ENCODE measurements at places on chromosomes 13 and 19. TPM values are rescaled to one million over a fixed set of nuclear protein-coding genes. Genes with fewer than 3 reads are reported as not detected.

DNA sequence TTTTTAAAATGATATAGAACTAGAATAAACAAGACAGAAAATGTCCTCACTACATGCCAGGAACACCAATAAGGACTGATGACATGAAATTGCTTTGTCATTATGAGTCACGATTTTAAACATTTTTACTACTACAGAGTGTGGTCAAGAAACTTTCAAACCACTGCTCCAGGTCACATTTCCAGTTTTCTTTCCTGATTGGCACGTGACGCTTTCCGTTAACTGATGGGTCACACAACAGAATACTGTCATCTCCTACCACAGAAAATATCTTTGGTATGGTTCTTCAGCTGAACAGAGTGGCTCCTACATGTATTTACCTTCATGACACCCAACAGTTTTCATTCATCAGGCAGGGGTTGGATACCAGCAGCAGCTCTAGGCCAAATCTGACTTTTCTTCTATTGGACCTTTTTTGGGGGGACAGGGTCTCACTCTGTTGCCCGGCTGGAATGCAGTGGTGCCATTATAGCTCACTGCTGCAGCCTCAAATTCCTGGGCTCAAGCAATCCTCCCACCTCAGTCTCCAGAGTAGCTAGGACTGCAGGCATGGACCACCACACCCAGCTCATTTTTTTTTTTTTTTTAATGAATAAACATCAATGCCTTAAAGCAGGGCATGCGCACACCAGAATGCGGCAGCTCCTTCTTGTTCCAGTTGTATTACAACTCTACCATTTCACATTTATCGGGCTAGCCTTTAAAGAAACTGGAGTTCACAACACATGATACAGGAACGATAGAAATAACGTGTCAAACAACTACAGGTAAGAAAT is 147.4 kb downstream of the RNF17 start:
- DNase-seq, result no peak

DNA sequence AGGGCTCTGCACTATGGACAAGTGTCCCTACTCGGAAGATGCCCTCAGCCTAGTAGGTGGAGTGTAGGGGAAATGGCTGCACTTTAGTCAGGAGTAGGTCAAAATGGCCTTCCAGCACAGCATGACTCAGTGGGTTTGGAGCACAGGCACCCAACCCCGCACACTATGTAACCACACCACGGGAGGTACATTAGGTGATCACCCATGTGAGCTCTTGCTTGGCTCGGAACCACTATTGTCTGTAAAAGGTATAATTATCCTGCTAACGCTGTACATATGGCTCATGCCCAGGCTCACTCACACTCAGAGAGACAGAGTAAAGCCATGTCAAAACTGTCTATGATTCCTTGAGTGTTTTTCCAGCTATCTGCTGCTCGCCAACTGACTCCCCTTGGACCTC is 156.9 kb upstream of the DACH1 start:
- no peak for DNase-seq

GRCh38 chr13:113205428-113205931 is 3.0 kb downstream of the PCID2 start:
- no peak for DNase-seq

- no peak for DNase-seq
These were observed 15.3 kb downstream of the DYRK1B start for GRCh38 chr19:39818626-39819097.

- peak; percentile 46 for DNase-seq
These were observed 16.2 kb downstream of the RB1 start for GRCh38 chr13:48319531-48320398.

GRCh38 chr13:77653301-77653700 is 44.2 kb upstream of the SLAIN1 start:
- DNase-seq, result no peak

DNA sequence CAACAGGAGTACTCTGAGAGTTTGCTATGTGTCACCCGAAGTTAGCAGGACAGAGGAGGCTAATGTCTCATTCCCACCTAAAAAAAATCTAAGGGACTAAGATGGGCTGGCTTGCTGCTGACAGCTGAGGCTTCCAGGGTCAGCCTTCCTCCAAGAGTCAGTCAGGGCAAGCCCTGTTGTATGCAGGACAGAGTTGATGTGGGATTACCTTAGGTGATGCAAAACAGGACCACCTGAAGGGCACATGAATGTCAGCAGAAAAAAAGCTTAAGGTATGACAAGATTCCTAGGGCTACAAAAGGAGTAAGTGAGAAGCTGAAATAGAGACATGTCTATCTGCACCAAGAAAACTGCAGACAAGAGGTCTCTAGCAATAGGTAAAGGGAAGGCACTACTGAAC is 151.5 kb downstream of the NHLRC3 start:
- DNase-seq, result no peak

- no peak for DNase-seq
These were observed 2.7 kb downstream of the CYP4F3 start for GRCh38 chr19:15643387-15643786.

- DNase-seq, result no peak
These were observed 48.2 kb downstream of the PTPRS start for GRCh38 chr19:5292453-5292821.

- DNase-seq, result peak; percentile 70
These were observed 2.5 kb upstream of the GRWD1 start for GRCh38 chr19:48443256-48443655.

DNA sequence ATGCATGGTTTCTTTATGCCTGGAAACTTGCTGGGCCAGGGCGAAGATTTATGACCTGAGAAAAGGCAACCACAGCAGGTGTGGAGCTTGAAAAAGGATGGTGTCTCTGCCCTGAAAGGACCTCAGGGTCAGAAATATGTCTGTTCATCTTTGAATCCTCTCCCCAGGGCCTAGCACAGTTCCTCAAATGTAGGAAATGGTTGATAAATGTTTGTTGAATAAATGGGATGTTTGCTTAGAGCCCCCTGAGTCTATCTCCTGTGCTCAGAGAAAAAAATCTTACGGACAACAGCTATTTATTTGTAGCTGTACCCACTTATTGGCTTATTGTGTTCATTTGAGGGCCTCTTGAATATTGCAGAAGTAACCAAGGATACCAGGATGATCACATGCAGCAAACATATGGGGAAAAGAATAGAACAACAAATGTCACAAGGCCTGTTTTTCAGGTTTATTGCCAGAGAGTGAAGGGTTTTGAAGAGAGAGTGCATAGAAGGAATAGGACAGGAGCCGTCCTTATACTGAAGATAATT is 114.5 kb downstream of the KLF5 start:
- DNase-seq, result no peak

DNA sequence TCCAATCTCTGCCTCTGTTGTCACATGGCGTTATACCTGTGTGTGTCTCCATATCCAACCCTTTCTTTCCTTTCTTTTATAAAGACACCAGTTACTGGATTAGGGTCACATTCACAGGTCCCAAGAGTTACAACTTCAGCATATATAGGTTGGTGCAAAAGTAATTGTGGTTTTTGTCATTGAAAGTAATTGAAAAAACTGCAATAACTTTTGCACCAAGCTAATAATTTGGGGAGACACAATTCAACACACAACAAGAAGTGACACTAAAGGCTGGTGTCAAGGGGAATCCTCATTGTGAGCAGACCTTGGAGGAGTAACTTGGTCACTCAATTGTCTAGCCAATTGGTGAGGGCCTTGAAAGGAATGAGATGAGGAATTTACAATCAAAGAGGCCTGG is 1366.1 kb downstream of the PCDH9 start:
- no peak for DNase-seq

DNA sequence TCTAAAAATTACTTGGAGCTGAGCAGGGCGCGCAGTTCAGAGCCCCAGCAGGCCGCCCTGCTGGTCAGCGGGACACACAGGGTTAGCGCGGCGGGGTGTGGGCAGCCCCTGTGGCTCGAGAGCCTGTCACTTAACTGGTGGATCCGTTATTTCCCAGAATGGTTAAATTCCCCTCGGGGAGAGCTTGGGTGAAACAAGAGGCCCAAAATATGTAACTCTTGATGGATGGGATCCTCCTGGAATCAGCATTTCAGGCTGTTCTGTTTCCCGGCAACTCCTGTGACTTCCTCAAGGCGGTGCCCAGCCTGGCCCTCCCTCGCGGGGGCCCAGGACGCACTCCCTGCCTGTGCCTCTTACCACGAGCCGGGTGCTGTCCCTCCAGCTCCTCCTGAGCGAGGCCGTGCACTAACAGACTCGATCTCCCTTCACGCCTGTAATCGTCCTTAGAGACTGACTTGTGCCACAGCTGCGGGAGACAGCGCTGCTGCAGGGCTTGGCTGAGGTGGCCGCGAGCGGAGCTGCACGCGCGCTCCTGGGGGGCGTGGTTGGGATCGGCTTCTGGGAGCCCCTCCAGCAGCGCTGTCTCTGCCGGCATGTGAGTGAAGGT is 9.7 kb downstream of the PTBP1 start:
- no peak for DNase-seq

GRCh38 chr19:55599842-55600661 is at the start of gene ZNF524:
Gene ZNF524, plus strand, starts transcription at chr19:55600288. Its CDS starts 1,825 bp downstream, at chr19:55602113.
- DNase-seq, result peak; percentile 94

DNA sequence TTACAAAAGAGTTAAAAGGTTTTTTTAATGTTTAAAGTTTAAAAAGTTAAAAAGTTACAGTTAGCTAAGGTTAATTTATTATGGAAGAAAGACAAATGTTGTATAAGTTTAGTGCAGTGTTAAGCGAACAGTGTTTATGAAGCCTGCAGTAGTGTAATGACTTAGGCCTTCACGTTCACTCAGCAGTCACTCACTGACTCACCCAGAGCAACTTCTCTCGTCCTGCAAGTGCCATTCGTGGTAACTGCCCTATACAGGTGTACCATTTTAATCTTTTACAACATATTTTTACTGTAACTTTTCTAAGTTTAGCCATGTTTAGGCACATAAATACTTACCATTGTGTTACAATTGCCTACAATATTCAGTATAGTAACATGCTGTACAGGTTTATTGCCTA is 398.2 kb upstream of the NBEA start:
- DNase-seq, result no peak

- no peak for DNase-seq
These were observed 106.9 kb upstream of the SERP2 start for GRCh38 chr13:44266772-44267171.

Gene IFNL1
- total RNA-seq, result not detected

Gene ERICH4
- not detected for total RNA-seq

Gene CABP5
- not detected for total RNA-seq

Gene LILRB1
- total RNA-seq, result 2.4 TPM

Gene ZIM2
- total RNA-seq, result not detected

Gene ZNF227
- total RNA-seq, result 16.0 TPM

Gene TYROBP
- total RNA-seq, result 37.2 TPM

Gene MEF2B
- total RNA-seq, result 0.50 TPM

Gene MCEMP1
- 0.25 TPM for total RNA-seq

All from right cardiac atrium (tissue), 5 donors.